Activated naive CD4-positive, alpha-beta T cell treated with Interleukin-2 at 50 U/mL for 16 hours (primary cell): ENCODE measurements at places on chromosomes 16 and 17.

DNA sequence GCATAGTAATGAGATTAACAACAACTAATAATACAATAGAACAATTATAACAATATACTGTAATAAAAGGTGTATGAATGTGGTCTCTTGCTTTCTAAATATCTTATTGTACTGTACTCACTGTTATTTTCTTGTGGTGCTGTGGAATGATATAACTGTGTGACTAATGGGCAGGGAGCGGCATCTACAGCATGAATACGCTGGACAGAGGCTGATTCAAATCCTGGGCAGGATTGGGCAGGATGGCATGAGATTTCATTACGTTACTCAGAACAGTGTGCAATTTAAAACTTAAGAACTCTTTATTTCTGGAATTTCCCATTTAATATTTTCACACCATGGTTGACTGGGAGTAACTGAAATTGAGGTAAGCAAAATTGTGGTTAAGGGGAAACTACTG, 1239.8 kb upstream of the GOT2 start:
- DNase-seq: no peak

DNA sequence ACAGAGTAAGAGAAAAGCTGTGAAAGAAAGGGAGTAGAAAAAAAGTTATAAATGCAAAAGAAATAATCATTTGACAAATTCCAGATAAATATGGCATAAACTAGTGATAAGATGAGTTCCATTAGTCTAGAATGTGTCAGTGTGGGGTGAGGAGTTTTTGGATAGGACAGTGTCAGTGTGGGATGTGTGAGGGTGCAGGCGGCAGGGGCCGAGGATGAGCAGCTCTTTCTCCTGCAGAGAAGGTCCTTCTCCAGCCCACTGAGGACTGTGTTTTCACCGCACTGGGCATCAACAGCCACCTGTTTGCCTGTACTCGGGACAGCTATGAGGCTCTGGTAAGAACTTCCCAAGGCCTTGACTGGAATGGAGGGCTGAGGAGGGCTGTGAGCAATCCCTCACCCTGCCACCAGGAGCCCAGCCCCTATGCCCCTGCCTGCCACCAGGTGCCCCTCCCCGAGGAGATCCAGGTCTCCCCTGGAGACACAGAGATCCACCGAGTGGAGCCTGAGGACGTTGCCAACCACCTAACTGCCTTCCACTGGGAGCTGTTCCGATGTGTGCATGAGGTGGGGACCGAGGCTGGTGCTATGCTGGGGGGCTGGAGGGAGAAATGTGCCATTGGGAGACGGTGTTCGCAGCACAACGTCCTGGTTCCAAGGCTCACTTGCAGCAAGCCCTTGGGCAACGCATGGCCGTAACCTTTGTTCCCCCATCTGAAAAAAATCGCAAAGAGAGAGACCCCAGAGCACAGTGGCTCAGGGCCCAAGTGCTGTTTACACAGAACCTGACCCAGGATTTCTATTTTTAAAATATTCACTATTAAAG, 13.1 kb downstream of the RAPGEFL1 start:
- DNase-seq: peak; percentile 18

GRCh38 chr17:35944151-35944550, 638 bp upstream of the LYZL6 start:
- no peak for DNase-seq

- no peak for DNase-seq
Measured at GRCh38 chr16:4980691-4981090, 22.6 kb downstream of the SEC14L5 start.

DNA sequence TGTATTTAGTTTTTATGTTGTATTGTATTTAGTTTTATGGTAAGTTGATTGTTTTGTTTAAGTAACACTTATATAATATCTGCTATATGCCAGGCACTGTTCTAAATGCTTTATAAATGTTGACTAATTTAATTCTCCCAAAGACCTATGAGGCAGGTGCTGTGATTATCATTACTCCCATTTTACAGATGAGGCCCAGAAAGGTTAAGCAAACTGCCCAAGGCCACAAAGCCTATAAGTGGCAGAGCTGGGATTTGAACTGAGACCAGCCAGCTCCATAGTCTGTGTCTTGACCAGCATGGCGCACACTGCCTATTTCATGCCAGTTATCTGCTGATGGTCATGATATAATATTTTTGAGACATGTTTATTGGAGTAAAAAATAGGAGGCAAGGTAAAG, 24.0 kb downstream of the IL21R start:
- no peak for DNase-seq

GRCh38 chr17:9291912-9292560, 270.7 kb downstream of the NTN1 start:
- DNase-seq: peak; percentile 52

DNA sequence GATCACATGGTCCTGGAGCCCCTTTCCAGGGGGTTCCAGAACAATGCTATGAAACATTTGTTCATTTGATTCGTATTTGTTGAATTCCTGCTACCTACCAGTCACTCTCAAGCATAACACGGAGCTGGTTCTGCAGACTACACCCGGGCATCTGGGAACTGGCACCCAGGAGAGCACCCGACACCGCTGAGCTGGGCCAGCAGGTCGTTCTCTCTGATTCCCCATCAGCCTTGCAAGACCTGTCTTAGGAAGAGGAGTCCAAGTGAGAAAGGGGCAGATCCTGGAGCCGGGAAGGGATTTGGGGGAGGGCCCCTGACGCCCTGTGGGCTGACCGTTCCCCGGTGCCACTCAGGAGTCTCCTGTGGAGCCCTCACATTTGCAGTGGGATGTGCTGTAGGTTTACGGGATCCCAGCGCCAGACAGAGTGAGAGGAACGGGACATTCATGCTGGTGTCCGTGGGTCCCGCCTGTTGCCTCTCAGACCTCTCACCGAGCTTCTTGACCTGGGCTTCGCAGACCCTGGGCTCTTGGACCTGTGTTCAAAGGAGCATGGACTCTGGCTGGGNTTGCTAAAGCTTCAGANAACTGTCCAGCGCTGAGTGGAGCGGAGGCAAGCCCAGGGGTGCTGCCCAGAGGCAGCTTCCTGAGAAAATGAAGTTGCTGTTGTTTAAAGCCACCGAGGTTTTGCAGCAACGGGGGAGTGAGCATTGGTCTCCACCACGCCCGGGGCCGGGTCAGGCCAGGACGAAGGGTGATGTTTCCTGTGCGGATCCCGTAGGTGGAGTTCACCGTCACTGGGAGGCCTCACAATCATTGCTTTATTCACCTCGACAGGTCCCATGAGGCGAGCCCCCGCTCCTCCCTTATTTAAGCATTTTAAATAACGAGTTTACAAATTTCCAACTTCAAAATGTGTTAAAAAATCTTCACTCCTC, 49.2 kb downstream of the METRNL start:
- DNase-seq: no peak

GRCh38 chr17:47700471-47701449, 6.8 kb downstream of the TBKBP1 start:
- no peak for DNase-seq

GRCh38 chr17:76268015-76268749, 3.0 kb downstream of the UBALD2 start:
- peak; percentile 79 for DNase-seq
